ENCODE measurements at places on chromosomes 7 and 10. TPM values are rescaled to one million over a fixed set of nuclear protein-coding genes. Genes with fewer than 3 reads are reported as not detected.

DNA sequence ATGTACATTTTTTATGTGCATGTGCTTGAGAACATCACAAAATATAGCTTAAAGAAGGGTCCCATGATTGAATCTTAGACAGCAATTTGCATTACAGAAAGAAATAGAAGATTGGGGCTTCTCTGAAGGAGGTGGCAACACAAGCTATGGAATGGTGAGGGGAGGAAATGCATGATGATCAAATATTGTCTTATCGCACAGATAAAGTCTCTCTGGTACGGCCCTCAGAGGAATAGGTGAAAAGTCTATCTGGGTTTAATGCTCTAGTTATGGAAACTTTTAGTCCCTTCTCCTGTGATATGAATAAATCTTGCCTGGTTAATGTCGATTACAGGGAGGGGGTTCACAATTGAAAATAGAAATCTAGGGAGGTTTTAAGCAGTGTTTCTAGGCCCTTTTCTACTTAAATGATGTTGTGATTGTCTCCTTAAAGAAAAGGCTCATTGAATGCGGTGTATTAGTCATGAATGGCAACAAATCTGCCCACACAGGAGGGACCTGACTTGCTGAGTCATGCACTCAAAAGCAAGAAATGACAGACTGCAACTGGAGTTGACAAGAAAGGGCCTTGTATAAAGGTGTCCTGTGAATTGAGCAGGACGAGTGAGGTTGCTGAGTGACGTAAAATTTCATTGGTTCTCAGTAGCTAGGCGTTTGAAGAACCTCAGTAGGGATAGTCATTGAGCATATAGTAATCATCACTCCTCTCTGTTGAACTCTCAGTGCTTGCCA lies 133.4 kb upstream of the CSTF2T start:
- DNase-seq: no peak

CALHM2 gene
- total RNA-seq: 24.8 TPM

LLCFC1 gene
- total RNA-seq: not detected

WDR91 gene
- 18.6 TPM for total RNA-seq

HMX2 gene
- 0.69 TPM for total RNA-seq

DNA sequence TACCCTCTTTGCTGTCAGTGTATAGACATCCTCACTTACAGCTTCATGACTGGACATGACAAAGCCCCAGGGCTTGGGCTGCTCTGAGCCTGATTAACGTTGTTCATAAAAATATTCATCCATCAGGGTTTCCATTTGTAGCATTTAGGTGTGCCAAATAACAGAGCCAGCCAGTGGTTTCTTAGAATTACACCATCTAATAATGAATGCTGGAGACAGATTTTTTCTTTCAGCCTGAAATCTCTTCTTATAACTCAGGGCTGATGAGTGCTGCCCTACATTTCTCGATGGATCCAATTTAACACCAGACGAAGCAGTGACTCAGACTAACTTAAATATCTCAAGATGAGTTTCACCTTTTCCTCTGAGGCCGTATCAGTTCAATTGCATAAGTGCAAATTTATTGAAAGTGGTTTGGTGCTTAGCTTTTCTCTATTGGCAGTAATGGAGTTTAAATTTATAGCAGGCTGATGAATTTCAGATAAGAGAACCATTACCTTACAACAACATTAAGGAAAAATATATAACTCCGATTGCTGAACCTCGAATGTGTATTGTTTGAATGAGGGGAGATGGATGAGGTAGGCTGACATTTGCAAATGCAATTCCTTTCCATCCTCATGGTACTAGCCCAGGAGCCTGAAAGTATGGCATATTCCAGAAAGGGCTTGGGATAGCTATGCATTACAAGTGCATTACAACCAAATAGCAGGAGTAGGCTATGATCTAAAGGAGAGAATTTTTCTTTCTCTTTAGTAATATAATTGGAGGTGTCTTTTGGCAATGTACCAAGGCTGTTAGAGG lies 900.6 kb downstream of the KCNMA1 start:
- no peak for DNase-seq

DNA sequence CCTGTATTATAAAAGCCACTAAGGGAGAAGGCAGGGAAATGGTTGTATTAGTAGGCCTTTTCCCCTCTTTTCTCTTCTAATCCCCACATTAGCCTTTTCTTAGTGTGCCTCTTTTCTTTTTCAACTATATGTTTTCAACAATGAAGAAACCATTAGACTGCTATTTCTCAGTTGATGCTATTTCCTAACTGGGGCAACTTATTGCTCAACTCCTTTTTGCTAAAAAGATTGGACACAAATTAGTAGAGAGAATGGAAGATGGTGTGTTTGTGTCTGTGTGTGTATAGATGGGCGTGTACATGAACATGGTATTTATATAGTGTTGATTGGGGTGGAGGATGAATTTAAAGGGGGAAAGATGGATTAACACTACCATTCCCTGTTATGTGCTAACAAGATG lies 28.4 kb downstream of the TBC1D12 start:
- DNase-seq: no peak

Measured in mucosa of gallbladder (tissue), 1 donor.